ENCODE measurements at places on chromosomes 6 and 20.

DNA sequence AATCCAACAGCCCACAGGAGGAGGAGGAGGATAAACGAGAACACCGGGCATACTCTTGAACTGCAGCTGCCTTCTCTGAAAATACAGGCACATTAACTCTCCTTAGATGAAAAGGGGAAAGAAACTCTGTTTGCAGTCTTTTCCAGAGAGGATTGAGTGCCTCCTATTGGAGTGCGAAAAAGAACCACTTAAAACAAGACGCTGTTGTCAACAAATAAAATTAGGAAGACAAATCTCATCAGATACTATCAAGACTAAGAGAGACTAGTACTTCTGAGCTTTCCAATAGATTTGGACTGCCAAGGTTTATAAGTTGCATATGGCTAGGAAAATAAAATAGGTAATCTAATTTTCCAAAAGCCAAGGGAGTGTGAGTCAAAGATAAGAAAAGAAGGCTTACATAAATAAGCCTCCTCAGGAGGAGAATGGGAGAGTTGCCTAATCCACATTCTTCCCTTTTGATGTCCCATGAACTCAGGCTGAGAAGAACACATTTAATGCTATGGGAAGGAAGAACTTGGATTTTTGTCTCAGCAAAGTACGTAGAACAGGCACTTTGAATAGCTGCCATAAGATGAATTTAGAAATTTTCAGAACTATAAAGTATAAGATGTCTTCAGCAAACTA lies 154.7 kb downstream of the ARHGAP18 start:
- peak; percentile 26 for DNase-seq

GRCh38 chr20:37926612-37927011 lies 23.7 kb downstream of the VSTM2L start:
- DNase-seq: no peak

- DNase-seq: peak; percentile 69
Observed at GRCh38 chr20:43953919-43954592, 39.4 kb downstream of the TOX2 start.

- peak; percentile 66 for DNase-seq
Observed at GRCh38 chr6:166058064-166058739, 109.4 kb downstream of the TBXT start.

GRCh38 chr20:14647016-14647415 lies 309.6 kb upstream of the FLRT3 start:
- no peak for DNase-seq

GRCh38 chr20:36367907-36368799 lies 62.0 kb downstream of the DLGAP4 start:
- DNase-seq: no peak

GRCh38 chr6:50305660-50306059 lies 255.9 kb upstream of the DEFB112 start:
- DNase-seq: peak; percentile 32

Data from fibroblast of skin of right biceps (primary cell).